ENCODE measurements at places on chromosomes 3 and 15.

- DNase-seq, result no peak
Observed at GRCh38 chr3:10140996-10141546, 507 bp upstream of the VHL start.

DNA sequence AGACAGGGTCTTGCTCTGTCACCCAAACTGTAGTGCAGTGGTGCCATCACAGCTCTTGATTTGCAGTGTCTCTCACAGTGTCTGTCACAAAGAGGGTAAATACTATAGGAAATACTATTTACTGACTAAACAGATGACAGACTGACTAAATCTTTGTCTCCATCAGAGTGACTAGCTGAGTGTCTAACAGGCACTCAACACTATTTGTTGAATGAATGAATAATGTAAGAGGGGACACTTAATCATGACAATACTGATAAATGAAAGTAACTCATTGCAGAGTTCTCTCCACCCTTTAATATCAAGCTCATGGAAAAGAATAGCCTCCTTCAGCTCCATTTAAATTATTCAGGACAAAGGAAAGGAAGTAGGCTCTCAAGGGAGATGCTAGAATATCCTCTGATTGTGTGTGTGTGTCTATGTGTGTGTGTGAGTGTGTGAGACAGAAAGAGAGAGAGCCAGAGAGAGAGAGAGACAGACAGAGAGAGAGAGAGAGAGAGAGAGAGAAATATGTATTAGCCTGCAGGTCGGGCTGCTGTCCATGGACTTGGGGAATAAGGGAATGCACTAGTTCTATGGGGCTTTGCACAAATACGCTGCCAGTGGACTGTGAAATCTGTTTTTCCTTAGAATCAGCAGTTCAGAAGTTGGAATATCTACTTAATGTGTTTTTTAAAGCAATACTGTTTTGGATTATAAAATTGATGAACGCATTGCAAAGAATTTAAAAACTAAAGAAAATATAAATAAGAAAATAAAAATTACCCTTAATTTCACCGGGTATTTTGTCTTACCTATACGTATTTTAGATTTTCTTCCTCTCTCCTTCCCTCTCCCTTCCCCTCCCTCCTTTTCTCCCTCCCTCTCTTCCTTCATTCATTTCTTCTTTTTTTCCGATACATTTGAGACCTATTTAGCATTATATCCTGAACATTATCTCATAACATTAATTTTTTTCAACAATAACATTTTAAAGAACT, 132.9 kb upstream of the LRIG1 start:
- DNase-seq, result no peak

DNA sequence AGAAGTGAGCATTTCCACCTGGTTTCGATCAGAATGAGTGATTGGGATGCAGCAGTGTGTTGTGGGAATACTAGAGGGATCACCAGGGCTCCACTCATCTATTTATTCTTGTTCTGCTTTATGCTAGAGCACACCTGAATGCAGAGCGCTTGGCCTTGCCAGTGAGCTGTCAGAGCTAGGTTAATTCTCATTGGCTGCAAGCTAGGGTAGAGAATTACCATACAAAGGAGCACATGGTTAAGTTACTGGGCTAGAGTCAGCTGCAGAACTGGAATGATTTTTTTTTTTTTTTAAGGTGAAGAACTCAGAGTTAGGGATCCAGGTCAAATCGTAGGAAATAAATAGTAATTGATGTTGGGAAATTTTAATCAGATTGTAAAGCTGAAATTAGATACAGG, 8.8 kb downstream of the EIF2AK4 start:
- DNase-seq, result no peak

- peak; percentile 70 for DNase-seq
Observed at GRCh38 chr3:31704591-31705179, 172.0 kb downstream of the STT3B start.

DNA sequence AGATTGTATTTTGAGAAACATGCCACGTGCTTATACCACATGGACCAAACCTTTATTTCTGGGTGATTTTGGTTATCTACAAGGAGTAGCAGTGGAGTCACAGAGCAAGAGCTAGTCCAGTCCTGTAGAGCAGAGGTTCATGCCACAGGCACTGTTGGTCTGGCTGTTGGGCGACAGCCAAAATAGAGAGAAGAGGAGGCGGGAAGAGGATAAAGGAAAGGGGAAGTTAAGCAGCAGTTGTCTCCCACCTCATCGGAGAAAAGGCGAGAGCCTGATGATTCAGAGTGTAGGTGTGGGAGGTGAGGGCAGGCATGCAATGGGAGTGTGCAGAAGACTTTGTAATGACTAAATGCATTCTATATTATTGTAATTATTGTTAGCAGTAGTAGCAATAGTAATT, 237.5 kb upstream of the ROPN1 start:
- no peak for DNase-seq

- no peak for DNase-seq
Observed at GRCh38 chr3:169822091-169822490, 9.4 kb upstream of the LRRC34 start.

DNA sequence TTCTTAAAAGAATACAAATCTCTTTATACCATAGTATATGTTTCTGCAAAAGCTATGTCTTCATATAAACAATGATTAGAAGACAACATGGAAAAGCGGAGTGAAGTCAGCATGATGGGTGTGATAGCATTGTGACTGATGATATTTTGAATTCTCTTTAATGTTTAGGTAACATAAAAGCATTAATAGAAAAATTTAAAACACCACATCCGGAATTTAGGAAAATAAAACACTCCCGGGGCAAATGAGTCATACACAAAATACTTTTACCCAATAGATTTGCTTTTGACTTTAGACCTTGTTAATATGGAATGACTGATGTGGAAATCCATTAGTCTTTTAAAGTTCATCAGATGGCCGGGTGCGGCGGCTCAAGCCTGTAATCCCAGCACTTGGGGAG, 134.7 kb downstream of the P3H2 start:
- no peak for DNase-seq

DNA sequence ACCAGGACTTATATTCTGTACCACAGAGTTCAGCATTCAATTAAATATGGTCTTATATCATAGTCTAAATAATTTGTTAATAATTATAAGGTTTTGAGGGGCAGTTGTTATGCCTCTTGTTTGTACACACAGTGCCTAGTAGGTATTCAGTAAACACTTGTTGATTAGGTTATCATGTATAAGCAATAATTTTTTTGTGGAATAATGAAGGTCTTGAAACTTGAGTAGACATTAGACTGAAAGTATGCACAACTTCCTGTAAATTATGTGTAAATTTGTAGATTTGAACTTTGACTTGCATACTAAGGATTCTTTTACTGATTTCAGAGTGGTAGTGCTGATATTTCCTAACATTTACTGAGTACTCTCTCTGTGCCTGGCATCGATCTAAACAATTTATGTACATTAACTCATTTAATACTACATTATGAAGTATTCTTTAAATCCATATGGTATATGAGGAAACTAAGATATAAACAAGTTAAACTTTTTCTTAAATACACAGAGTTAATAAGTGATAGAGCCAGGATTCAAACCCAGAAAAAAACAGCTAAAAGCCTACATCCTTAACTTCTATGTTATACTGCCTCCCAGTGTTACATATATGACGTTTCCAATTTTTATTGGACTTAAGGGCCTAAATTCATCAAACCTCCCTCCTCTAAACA, 65.1 kb downstream of the GLCE start:
- peak; percentile 36 for DNase-seq

GRCh38 chr15:31046759-31047359, 54.7 kb downstream of the TRPM1 start:
- DNase-seq, result no peak

DNA sequence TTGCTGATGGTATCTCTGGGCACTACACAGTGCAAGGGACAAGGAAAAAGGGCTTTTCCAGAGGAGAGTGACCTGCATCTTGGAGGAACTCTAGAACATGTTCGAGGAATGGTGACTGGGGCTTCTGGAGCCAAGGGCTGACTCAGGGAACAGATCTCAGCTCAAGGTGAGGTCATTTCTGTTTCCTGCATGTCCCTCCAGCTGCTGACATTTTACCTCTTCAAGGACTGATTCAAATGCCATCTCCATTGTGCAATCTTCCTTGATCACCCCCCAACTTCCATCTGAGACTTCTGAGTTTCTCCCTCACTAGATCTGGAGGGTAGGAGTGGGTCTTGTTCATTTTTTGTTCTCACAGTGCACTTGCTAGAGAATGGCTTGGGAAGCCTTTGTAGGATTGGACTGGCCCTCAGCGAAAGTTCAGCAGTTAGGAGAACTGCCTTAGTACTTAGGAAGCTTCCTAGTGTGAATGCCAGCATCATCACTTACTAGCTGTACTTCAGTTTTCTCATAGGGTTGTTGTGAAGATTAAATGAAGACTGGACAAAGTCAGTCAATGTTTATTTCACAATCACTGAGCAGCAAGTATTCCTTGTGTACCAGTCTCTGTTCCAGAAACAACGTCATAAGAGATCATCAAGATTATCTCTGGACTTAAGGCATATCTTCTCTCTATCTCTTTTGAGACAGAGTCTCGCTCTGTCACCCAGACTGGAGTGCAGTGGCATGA, 2.6 kb upstream of the IDH3A start:
- peak; percentile 23 for DNase-seq

- no peak for DNase-seq
Observed at GRCh38 chr3:37935756-37936666, 54.6 kb upstream of the VILL start.

- peak; percentile 47 for DNase-seq
Observed at GRCh38 chr15:51307811-51308210, 30.6 kb downstream of the CYP19A1 start.

- DNase-seq, result no peak
Observed at GRCh38 chr15:81097116-81097889, 36.8 kb upstream of the CFAP161 start.

GRCh38 chr15:41860049-41860828, 21.6 kb downstream of the PLA2G4B start:
- DNase-seq, result peak; percentile 36

GRCh38 chr3:101719604-101720185, 4.7 kb upstream of the CEP97 start:
- peak; percentile 25 for DNase-seq

DNA sequence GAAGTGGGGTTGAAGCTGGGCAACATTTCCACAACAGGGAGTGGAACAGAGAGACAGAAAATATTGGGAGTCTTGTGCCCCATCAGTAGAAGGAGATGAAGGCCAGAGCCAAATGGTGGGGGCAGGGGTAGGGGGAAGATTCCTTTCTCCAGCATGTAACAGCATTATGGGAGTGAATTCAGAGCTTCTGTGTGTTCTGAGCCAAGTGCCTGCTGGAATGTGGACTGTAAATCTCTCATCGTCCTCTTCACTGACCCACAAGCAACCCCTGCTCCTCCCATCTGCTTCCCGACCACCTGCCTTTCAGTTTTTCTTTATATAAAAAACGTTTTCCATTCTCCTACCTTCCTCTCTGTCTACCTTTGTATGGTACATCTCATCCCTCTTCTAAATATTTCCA, 344.2 kb upstream of the TPRG1 start:
- DNase-seq, result no peak

- DNase-seq, result no peak
Observed at GRCh38 chr15:70196372-70197316, 98.9 kb upstream of the TLE3 start.

- DNase-seq, result no peak
Observed at GRCh38 chr3:173588556-173588955, 191.0 kb downstream of the NLGN1 start.

- no peak for DNase-seq
Observed at GRCh38 chr15:22915866-22916515, 64.2 kb downstream of the CYFIP1 start.

GRCh38 chr3:48409291-48410201, 20.3 kb downstream of the PLXNB1 start:
- DNase-seq, result no peak
